A549 (cell line): ENCODE measurements at places on chromosomes 6 and 20.

DNA sequence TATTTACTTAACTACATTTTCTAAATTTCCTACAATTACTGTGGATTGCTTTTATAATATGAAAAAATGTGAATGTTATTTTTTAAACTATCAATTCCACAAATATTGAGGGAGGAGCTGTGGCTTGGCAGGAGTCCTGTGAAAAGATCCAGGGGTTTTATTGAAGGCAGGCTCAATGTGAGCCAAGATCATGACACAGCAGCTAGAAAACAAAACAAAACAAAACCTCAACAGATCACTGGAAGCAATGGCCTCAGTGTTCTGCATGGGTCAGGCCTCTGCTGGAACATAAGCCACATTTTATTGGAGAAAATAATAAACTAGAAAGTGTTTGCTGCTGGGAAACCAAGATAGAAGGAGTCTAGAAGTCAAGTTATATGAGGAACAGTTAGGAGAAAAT lies 19.4 kb upstream of the RCAN2 start:
- no peak for DNase-seq

DNA sequence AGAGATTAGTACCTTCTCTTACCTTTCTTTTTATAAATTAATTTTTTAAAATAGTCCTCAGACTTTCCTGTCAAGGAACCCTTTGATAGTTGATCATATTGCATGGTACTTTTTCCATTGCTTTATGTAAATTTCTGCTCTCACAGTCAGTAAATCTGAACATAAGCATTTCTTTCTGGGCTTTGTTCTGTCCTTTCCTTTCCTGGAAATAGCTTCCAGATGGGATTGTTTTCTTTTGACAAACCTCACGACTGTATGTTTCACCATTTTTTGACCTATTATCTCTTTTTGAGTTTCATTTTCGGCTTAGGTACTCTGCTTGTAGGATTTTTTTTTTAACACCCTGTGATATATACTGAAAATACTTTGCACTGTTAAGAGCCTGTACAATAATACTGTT lies 32.6 kb downstream of the UTRN start:
- no peak for DNase-seq

DNA sequence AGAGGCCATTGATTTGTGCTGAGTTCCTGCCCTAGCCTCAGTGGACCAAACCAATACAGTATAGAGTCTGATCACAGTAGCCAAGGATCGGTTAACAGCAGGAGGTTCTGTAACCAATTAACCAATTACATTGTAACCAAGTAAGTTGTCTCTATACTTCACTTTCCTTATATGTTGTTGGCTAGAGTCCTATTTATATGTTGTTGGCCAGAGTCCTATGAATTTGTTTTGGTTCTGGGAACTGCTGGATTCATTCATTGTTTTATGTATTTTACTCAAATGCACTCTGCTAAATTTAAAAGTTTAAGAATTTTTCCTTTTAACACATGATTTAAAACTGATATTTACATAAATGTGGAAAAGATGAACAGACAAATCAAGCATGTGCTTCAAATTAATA lies 597.4 kb upstream of the HS3ST5 start:
- DNase-seq, result no peak

DNA sequence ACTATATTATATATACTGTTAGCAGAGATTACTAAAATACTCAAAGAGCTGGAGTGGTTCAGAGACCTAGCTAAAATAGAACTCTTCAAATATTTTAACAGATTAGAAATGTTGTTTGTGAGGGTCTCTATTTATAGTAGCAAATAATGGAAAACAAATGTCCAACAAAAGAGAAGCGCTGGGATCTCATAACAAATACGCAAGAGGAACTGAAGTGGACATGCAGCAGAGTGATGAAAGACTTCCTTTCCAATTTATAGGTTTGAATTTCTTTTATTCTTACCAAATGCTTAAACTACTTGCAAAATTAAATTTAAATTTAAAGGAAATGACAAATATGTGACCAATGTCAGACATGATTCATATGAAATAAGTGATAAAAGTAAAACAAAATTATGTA lies 49.9 kb downstream of the PIGU start:
- DNase-seq, result no peak

DNA sequence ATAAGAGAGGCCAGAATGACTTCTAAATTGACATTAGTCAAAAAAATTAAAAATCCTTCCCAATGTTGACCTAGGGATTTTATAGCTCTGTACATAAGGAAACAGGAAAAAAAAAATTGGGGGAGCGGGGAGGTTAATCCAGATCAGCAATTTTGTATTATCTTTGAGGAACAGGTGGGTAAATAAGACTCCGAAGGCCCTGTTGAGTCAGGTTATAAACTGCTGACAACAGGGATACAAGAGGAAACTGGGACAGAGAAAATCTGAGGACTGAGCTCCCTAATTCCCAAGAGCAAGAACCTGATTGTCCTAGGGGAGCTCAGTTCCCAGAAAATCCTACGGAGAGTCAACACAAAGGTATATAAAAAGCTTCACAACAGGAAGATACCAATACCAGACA lies 26.8 kb upstream of the CRIP3 start:
- DNase-seq, result no peak

GRCh38 chr6:149983145-149983544 lies 19.4 kb downstream of the ULBP1 start:
- no peak for DNase-seq

DNA sequence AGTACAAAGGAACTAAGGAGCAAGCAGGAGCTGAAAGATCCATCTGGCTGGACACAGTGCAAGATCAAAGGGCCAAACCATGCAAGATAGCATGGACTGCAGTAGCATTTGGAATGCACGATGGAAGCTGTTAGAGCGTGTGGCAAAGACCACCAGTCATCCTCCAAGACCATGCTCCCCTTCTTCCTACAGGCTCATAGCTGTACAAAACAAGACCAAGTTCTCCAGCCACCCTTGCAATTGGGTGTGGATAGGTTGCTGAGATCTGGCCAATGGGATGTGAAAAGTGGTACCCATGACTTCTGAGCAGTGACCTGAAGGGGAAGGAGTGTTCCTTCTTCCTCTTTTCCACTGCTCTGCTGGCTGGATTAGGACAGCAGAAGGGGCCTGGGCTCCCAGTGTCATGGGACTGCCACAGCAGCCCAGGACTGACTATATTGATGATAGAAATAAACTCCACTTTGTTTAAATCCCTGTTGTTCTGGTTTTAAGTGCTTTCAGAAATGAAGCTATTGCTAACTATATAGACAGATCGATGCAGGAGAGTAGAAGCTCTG lies 64.9 kb downstream of the SLC22A23 start:
- DNase-seq, result no peak

DNA sequence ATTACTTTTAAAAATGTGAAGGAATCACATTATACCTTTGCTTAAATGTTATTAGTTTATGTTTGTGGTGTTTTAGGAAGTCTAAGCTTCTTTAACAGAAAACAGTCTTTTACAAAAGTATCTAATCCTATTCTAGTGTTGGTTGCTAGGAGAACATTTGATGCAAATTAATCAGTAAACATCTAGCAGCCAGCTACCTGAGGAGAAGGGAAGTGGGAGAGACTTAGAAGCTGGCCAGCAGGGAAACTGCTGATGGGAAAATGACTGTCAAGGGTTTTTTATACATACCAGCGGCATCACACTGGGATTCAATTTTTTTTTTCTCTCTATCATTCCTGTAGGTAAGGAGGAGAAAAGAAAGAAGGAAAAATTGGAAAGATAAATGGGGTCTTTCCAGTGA lies 686.0 kb upstream of the MMS22L start:
- DNase-seq, result no peak

- DNase-seq, result no peak
Observed at GRCh38 chr20:58627212-58628072, 23.6 kb upstream of the STX16 start.

DNA sequence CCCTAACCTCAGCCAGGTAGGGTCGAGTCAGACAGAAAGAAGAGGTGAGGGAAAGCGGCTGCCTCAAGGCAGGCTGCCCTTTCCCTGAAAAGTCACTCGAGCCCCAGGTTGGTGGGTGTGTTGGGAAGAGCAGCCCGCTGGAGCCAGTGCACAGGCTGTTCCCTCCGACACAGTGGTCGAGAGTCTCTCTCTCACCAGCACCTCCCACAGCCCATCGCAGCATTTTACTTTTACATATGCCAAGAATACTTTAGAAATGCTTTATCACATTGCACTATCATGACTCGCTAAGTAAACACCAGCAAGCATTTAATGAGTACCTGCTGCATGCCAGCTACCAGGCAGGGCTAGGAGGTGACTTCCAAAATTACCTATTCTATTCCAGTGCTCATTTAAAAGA lies 1.7 kb downstream of the PRPH2 start:
- no peak for DNase-seq

- DNase-seq, result no peak
Observed at GRCh38 chr20:38085026-38085425, 51.5 kb downstream of the RPRD1B start.

GRCh38 chr6:84260196-84260595 lies 32.8 kb upstream of the CEP162 start:
- DNase-seq, result no peak

DNA sequence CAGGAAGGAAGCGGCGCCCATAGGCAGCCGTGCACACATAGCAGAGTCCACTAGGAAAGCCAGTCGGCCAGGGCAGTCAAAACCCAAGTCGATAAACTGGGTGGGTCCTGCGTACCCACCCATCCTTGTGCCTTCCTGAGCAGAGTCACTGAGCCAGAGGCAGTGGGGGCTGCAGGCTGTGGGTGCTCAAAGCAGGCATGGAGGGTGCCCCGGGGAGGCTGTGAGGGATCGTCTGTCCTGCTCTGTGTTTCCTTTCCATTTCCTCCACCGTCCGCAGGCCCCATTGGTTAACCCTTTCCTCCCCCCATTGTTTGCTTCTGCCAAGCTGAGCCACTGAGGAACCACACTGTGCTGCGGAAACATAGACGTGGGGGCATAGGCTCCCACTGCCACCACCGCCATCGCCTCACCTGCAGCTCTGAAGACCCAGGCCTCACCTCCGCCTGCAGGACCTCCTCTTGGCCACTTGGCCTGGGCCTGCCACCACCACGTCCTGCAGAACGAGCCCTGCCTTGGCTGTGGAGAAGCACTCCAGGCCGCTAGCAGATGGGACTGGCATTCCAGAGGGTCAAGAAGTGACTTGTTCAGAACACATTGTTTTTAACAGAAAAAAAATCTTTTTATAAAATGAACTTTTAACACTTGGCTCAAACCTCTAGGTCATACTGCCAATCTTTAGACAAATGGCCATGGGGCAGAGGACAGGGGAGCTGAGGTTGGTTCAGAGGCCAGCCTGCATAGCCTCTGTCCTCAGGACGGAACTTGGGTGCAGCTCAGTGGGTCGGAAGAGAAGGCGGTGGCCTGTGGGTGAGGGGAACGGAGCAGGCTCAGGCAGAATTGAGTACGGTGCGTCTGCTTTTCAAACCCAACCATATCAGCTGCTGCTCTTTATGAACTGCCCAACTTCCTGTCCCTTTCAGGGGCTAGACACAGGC lies 52.6 kb downstream of the TCP11 start:
- DNase-seq, result no peak

DNA sequence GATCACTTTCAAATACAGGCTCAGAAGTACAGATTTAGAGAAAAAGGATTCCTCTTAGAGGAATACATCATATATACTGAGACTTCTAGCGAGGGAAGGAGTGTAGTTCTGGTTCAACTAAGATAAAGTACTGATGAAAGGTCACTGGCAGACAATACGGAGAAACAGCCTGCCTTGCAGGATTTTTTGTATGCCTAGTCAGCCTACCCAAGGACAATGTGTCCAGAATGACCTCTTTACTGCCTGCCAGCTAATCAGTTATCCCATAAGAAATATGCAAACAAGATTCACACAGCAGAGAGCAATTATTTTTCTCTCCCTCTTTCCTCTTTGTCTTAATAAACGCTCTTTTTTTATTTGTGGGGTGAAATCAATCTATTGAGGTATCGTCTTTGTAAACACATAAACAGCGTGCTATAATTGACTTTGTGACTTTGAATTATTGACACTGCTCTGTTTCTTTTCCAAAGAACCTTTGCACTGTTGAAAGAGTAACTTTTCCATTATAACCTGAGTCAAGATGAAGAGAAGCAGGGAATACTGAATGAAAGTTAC lies 1.4 kb upstream of the TSPYL4 start:
- no peak for DNase-seq

GRCh38 chr6:151747896-151748295 lies 59.6 kb upstream of the ESR1 start:
- DNase-seq, result no peak

GRCh38 chr20:33811776-33812151 lies 616 bp downstream of the CHMP4B start:
- no peak for DNase-seq

- no peak for DNase-seq
Observed at GRCh38 chr6:166365806-166366205, 16.9 kb downstream of the MPC1 start.

DNA sequence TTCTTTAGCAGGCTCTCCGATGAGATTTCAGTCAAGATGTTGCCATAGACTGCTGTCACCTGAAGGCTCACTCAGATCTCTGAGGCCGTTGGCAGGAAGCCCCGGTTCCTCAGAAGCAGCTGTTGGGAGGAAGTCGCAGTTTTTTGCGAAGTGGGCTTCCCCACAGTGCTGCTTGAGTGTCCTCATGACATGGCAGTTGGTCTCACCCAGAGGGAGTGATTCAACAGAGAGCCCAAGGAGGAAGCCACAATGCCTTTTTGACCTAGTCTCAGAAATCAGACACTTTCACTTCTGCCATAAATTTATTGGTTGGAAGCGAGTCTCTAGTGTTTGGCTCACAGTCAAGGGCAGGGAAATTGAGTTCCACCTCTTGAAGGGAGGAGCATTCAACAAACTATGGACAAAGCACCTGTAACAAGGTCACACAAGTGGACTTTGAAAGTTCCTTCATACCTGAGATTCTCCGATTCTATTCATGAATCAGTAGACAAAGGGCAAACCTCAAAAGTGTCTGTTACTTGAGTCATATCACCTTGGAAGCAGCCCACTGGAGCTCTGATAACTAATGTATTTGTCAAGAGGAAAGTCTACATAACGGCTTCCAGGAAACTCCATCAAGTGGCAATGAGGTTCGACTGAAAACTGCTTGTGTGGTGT lies 208.3 kb downstream of the TASP1 start:
- DNase-seq, result no peak

GRCh38 chr6:31622684-31623091 lies 2.2 kb downstream of the PRRC2A start:
- DNase-seq, result no peak

DNA sequence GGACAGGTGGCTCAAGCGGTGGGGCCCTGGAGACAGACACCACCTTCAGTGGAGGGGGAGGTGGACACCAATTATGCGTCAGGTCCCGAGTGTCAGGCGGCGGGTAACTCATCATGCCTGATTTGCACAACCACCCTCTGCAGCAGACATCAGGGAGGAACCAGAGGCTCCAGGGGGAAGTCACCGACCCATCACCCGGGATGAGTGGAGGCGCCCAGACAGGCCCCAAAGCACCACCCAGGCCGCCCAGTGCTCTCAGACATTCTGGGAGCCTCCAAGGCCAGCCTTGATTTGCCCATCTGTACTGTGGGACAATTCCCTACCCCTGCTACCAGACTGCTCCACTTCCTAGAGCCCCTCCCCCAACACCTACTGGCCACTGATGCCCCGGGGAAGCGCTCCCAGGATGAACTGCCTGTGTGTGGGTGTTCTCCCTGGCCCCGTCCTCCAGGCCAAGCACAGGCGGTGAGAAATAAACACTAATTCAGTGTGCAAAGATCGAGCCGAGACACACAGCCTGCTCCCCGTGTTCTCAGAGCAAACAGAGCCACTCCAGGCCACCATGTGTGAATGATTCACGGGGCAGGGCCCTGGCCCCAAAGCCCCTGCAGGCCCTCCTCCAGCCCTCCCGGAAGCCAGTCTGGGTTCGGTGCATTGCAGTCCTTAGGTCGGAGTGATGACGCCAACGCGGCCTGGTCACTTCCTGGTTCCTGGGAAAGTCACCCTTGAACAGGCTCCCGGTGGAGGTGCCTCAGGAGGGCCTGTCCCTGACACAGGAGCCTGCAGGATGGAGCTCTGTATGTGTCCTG lies 107.2 kb downstream of the ASXL1 start:
- DNase-seq, result peak; percentile 88
